ENCODE measurements at places on chromosomes 13 and 19.

DNA sequence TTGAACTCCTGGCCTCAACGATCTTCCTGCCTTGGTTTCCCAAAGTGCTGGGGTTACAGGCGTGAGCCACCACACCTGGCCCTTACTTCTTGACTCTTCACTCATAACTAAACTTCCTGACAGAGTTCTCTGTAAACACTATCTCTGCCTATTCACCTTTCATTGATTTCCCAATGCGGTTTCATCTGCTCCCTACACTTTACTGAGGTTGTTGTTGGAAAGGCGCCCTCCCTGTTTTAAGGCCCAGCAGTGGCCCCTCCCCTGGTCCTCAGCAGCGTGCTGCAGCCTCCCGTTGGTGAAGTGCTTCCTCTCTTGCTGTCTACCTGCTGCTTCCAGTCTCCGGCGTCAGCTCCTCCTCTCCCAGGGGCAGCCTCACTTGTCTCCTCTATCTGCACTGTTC is 26.7 kb upstream of the CEBPA start:
- no peak for DNase-seq

- DNase-seq, result no peak
Observed at GRCh38 chr13:37175996-37176395, 70.5 kb upstream of the CSNK1A1L start.

DNA sequence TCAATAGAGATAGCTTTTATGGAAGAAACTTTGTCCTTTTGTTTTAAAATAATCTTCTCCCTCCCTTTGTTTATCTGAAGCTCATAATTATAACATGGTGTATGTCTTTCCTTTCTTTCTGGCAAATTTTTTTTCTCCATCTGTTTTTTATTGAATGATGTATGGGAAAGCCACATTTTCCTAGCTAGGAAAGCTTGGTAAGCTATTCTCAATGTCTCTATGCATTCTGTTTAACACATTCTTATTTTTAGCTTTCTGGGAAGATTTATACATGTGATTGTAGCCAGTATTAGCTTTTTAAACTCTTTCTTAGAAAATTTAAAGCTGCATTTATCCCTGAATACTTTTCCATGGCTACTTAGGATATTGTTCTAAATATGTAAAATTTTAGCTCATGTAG is 124.9 kb upstream of the CSNK1A1L start:
- DNase-seq, result no peak

DNA sequence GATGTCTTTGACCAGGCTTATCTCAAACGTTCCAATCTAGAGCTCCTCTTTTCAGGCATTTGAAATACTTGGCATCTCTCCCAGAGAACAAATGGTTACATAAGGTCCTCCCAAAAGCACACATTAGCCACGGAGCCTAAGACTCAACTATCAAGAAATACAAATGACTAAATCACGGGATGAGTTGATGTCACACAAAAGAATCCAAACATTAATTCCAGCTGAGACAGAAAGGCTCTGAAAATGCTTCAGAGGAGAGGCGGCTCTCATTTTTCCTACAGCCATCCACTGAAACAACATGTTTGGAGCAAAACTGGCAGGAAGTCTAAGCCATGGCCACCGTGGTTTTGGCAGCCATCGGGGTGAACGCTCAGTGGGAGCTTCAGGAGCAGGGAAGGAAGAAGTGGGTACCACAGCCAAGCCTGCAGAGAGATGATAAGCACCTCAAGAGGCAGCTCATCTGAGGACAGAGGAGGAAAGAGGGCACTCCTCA is 122.5 kb downstream of the STK24 start:
- DNase-seq, result no peak

DNA sequence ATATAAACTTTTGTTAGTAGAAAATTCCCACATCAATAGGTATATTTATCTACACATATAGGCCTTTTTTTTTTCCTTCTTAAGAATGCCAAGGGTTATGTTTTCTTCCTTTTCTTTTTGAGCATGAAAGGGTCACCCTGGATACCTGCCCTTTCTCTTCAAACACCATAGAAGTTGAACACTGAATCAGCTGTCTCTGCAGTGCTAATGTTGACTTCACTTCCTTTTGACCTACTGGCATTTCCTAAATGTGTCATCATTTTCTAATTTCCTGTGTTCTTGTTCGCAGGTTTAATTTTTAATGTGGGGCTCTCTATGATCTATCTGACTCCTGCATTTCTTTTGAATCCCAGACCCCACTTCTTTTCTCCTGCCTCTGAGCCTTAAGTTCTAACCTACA is 532.0 kb downstream of the GPC6 start:
- no peak for DNase-seq

DNA sequence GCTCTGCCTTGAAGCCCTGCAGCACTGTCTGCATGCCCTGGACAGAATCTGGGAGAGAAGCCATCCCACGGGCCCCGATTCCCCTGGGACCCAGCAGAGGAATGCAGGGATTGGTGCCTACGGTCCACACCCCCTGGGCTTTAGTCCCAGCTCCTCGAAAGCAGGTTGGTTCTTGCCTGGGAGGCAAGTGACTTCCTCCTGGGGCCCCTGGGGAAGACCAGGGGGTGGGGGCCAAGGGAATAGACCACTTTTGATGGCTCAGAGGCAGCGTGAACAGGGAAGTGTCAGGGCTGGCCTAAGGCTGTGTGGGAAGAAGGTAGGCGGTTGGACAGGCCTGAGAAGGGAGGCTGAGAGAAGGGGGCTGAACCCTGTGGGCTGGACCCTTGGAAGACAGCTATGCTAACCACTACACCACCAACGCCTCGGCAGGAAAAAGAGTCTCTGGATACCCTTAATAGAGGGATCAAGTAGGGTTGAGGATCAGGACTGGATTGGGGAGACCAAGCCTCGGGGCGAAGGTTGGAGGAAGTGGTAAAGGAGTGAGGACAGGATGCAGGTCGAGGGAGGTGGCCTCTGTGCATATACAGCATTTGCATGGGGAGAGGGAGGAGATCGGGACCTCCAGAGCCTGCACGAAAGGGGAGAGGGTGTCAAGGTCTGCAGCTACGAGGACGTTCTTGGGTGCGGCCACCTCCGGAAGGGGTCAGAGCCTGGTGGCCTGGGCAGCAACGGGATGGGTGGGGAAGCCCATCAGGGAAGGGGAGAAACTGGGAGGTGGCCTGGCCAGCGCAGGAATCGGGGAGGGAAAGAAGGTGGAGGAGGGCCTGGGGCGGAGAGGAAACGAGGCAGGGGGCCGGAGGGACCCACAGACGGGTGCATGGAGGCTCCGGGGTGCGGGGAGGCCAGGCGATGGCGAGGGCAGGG is 709 bp downstream of the DPP9 start:
- DNase-seq, result peak; percentile 25

DNA sequence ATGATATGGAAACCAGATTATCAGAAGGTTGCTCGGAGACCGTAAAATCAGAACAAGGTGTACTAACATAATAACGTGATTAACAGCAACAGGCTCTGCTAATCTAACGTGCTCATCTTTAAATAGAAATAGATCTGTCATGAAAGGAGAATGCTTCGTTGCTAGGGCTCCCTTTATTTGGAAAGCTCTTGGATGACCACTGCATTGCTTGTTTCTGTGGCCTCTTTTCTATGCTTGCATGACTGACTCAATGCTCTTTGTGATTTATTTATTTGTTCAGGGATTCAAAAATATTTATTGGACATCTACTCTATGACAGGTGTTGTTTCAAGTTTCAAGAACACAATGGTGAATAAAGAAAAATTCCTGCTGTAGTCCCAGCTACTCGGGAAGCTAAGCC is 22.3 kb upstream of the ZDHHC20 start:
- DNase-seq, result no peak

DNA sequence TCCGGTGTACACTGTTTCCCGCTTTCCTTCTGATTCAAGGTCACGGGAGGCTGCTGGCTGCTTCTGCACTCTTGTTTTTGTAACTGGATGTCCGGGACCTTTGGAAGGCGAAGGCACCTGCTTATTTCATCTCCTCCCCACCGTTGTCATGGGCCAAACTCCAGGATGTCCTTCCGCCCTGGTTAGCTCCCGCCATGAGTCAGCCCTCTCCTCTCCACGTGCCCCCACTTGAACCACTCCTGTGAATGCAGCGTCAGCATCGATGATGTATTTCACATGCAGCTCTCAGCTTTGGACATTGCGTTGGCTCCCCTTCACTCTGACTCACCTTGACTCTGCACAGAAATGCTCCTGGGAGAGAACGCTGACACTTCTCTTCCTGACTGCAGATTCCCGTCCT is 5.5 kb upstream of the GALP start:
- no peak for DNase-seq

All from activated T-helper 1 cell treated with anti-CD3 and anti-CD28 coated beads, Interleukin-12 subunit alpha, Interleukin-12 subunit beta, Interleukin-2, Interleukin-4 antibody, amounts not matched to agents 30 ng/mL and 10 ng/mL and 1 ng/mL, durations not matched to agents 14 hours and 24 hours and 36 hours (primary cell).